ENCODE measurements at places on chromosomes 3 and 15.

GRCh38 chr3:162141272-162141791 lies 644.7 kb downstream of the OTOL1 start:
- no peak for DNase-seq

DNA sequence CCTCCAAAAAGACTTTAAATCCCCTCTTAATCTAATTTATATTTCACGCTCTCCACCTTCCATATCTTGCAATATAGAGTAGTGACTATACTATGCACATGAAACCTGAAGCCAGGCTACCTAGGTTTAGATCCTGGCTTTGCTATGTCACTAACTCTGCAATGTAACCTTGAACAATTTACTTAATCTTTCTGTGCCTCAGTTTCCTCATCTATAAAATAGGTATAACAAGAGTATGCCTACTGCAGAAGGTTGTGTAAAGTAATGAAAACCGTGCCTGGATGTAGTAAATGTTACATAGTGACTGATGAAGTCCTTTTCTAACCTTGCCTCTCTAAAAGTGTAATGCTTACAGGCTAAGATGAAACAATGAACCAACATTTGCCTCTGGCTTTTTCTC lies 18.5 kb downstream of the HERC1 start:
- no peak for DNase-seq

GRCh38 chr3:19652336-19652735 lies 281.7 kb downstream of the EFHB start:
- DNase-seq, result no peak

GRCh38 chr3:81339040-81339845 lies 422.2 kb downstream of the GBE1 start:
- peak; percentile 36 for DNase-seq

GRCh38 chr15:95880630-95881029 lies 449.9 kb upstream of the NR2F2 start:
- no peak for DNase-seq

DNA sequence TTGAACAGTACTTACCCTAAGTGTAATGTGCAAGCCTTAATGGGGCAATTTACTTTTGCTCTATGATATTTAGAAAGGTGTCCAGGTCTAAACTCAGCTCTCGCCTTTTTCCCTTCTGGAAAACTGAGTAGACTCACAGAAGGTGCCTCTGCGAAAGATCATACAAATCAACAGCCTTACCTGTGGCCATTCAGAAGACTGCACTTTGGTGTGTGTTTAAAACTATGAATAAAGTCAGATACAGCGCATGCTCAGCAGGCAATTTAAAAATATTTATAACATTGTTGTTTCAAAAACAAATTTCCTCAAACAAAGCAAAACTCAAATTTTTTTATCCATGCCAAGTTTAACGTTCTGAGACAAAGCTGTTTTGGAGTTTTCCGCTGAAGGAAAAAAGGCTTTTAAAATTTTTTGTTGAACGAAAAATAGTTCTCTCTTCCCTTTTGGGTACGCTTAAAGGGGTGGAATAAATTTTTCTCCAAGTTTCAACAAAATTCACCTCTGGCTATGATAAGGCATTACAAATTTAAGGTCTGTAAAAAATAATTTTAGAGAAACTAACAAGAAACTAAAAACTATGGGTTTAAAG lies 156.3 kb downstream of the TIGIT start:
- no peak for DNase-seq

DNA sequence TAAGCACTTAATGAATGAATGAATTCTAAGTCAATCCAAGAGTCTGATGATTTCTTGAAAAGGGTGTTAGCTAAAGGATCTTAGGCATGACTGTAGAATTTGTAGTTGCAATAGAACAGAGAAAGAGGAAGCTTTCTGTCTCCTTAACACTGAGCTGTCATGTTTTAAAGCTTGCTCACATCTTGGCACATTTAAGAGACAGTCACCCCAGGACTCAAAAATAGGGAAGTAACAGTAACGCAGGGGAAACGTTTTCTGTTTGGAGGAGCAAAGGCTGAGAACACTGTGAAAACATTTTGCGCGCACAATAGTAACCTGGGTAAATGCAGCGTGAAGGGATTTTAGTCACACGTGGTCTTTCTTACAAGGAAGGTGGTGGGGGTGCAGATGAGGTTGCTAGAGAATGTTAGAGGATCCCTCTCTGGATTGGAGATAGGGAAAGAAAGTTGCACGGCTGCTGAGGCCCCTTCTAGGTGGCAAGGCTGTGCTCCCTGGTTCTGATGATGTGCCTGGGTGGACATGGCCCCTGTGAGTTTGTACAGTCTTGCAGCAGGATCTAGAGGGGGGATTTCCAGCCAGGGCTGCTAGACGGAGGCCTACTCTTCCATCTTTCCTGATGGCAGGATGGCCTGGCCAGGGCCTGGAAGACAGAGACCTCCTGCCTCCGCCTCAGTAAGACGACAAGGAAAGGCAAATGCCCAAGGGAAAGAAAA lies 12.0 kb downstream of the STARD5 start:
- DNase-seq, result no peak

DNA sequence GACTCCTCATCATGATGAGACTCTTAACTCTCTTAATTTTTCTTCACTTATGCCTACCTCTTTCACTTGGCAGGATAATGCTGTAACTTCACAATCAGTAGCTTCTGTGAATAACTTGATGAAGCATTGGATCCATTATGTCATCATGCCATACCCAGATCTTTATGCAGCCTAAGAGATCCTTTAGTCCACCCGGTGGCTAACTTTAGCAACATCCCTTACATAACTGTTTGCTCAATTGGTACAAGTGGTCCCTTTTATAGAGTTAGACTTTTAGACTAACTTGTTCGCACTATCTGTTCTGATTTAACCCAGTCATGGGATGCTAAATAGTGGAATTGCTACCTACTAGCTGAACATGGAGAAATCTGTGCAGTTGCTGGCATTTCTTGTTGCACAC lies 184.5 kb downstream of the USP13 start:
- no peak for DNase-seq

DNA sequence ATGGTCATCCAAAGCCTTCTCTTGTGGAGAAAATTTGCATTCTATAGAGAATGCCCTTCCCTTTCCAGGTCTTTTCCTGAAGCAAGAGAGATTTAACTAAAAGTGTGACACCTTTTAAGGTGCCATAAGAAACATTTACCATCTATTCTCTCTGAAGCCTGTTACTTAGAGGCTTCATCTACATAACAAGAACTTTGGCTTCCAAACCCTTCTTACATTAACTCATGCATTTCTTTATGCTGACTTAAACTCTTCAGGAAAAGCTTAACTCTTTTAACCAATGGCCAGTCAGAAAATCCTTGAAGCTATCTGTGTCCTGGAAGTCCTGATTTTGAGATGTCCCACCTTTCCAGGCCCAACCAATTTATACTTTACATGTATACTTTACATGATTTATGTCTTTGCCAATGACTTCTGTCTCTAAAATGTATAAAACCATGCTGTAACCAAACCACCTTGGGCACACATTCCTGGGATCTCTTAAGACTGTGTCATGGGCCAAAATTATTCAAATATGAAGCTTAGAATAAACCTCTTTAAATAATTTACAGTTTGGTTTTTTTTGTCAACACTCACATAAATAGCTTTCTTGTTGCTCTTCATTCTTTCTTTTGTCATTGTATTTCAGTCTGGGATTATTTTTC lies 472.6 kb upstream of the NECTIN3 start:
- DNase-seq, result no peak

DNA sequence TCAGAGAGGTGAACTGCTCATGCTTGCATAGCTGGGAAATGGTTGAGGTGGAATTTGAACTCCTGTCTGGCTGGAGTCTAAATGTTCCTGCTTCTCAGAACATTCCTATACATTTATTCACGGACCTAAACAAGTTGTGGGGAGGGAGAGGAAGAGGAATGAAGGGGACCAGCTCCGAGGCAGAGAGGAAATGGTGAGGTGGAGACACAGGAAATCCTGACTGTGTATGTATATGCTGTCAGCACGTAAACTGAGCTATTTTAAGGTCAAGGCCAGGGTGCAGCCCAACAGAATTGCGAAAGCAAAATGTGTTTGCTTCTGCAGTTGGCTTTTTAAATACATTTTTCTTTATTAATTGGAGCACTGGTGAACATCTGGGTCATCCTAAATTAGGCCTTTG lies 74.1 kb upstream of the POMGNT2 start:
- no peak for DNase-seq

DNA sequence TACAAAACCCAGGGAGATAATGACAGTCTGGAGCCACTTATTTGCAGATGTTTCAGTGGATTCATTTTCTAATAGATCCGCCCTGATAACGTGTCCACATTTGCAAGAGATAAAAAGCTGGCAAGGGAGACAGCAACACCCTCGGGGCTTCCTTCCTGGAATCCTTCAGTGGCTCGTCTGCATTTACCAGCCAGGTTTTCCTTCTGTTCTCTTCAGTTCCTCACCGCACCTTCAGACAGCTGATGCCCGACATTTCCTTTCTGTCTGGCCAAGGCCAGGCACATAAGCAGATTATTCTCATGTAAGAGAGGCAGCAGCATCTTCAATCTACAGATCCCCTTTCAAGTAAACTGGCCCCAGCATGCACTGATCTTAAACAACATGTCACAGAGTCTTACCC lies 56.2 kb upstream of the SPATA12 start:
- DNase-seq, result no peak

DNA sequence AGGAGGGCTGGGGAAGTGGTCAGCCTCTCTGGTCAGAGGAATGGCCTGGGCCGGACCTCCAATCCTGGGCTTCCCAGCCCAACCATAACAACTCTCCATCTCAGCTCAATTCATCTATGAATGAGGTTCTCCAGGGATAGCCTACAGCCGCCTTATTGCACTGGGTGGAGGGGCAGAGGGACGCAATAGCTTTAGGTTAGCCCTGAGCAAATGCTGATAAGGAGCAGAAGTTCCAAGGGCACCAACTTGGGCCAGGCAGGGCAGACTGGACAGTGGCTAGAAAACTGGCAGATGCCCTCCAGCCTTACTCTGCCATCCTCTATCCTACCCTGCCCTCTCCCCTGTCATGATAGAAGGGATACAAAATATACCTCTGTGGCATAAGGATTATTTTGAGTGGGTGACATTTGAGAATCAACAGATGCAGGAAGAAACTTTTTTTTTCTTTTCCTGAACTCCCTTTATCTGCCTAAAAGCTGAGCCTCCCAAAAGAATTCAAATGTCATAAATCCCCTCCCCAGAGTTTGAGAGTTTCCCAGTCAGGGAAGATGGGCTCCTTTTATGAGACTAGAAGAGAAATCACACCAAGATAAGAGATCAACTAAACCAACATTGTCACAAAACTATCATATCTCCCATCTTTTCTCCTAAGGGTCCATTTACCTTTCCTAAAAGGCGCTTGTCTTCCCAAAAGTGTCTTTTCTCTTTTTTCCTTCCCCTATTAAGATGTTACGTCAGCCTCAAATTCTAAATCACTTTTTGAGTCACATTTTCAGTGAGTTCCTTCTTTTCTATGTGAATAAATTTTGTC lies 40.4 kb upstream of the C15orf39 start:
- no peak for DNase-seq

GRCh38 chr3:18127859-18128681 lies 297.1 kb downstream of the SATB1 start:
- peak; percentile 72 for DNase-seq

DNA sequence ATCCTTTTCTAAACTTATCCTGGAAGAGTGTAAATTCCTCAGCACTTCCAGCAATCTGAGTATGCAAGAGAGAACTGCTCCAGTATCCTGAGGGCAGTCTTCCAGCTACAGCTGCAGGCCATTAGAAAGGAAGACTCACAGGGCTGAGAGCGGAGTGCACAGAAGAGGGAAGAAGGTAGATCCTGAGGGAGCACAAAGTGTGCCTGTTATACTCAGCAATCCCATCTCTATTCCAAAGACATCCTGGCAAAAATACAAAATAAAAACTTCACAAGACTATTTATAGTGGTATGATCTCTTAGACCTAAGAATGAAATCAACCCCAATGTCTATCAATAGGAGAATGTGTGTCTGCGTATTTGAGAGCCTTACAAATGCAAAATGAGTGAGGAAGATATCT lies 292.0 kb downstream of the ZIC1 start:
- DNase-seq, result no peak

DNA sequence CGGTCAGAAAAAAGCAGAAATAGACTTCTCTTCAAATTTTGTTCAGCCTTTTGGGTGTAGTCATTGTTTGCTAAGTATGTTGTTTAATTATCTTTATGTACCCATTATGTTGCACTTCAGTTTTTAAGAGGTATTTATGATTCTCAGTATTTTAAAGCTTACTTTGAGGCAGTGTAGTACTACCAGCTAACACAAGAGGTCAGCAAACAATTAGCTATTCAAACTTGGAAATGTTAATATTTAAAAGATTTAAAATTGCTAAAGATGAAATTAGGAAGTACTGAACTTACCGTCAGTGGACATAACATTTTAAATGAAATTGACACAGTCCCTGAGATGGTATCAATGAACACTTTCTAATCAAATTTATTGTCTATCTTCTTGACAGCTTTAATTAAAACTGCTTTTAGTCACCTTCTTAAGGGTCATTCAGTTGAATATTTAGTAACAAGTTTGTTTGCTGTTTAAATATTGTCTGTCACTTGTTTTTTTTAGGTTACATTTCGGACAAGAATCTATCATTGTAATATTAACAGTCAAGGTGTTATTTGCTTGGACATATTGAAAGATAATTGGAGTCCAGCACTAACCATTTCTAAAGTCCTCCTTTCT lies 28.1 kb downstream of the NKIRAS1 start:
- DNase-seq, result peak; percentile 59

DNA sequence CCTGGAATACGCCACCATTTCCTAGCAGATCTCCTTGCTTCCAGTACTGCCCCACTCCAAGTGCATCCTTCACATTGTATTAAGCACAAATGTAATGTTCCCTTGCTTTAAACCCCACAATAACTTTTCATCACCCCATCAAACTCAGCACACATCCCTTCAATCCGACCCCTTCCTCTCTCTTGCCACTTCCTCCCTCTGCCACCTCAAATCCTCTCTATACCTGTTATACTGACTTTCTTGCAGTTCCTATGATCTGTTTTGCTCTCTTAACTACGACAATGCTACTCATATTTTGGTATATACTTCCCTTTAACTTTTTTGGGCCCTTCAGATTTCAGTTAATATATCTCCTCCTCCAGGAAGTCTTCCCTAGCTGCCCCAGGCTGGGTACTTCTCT lies 14.1 kb downstream of the PARL start:
- DNase-seq, result no peak

DNA sequence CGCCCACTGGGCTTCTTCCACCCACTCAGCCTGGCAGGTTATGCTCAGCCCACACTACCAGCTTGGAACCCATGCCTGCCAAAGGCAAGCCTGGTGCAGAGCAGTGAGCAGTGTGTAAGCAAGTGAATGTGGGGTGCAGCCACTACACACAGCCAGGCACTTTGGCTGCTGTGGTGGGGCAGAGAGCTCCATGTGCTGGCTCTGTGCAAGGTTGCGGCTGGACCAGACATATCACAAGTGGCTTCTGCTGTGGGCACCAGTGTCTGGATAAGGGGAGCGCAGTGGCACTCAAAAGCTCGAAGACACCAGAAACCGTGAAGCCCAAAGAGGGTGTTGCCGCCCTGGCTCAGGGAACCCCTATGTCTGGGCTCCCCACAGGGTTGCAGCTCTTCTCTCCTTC lies 563.7 kb downstream of the SI start:
- no peak for DNase-seq

DNA sequence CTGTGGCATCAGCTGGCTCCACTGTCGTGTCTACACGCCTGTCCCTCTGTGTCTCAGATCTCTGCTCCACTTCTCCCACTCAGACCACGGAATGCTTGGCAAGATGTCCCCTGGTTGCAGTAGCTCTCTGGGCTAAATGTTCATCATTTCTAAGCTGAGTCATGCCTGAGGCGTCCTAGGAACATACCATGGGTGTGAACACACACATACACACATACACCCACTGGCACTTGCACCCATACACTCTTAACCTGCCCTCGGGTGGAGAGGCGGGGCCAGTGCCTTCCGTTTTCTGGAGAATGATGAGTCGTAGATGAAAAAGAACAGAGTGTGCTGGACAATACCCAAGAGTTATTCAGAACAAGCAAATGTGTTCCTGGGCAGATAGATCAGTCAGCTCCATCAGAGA lies 72.4 kb downstream of the SENP2 start:
- DNase-seq, result no peak
